ENCODE measurements at places on chromosomes 7 and 10.

GRCh38 chr7:30745261-30745941 is 6.5 kb upstream of the INMT start:
- no peak for DNase-seq

DNA sequence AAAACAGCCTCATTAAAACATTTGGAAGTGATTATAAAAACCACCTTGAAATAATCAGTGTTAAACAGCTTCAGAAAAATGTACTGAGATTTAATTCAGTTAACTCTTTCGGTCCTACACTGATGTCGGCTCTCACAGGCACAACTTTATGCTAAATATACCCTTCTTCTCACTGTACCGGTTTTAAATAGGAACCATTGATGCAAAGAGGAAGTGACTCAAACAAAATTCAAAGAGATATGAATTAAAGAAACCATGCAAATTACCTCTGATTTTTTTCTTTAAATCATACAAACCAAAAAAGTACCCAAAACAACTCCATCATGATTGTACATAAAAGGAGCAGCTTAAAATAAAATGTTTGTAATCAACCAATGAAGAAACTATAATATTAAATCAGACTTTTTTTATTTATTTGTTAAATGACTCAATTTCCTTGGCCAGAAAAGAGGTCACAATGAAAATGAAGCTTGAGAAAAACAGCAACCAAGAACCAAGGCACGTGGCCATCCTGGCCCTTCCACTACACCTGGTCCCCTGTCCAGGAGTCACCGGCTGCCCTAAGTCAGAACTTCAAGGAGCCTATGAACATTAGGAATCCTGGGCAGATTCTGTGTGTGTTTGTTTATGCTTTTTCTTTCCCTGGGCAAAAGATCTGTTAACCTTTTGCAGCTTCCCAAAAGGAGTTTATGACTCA is 73.0 kb upstream of the CABCOCO1 start:
- no peak for DNase-seq

- DNase-seq, result no peak
Measured at GRCh38 chr10:68212721-68213352, 19.1 kb downstream of the ATOH7 start.

DNA sequence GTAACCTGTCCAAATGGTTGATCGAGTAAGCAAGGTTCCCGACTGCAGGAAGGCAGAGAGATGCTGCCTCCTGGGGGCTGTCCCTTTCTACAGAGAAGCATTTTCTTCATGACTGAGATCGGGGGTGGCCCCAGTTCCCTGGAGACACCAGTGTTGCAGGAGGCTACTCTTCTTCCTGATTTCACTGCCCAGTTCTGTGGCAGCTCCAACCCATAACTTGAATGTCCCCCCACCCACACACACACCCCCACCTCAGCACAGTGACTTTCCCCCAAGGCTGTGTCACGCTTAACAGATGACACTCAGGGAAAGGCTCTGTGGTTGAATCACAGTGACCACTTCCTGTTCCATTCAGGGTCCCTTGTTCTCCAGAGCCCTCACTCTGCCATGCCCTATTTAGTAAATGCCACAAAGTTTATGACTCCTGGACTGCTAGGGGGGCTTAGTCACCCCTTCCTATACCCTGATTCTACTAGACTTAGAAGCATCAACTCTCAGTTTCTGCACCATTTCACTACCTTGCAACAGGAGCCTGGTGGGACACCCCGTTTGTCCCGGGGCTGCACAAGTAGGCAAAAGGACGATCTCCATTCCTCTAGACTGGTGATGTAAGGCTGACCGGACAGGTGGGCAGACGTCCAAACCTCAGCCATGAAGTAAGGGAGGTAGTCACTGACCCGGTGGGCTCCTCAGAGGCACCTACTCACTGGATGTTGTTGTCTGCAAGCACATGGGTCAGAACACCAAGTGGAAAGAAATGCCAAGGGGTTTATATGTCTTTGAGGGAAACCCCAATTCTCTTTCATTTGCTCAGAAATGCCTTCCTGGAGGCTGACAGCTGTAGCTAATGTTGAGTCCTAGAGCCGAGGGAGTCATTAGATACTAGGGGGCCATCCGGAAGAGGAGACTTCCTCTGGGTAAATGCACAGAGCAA is 31.3 kb upstream of the SMC3 start:
- DNase-seq, result peak; percentile 81

DNA sequence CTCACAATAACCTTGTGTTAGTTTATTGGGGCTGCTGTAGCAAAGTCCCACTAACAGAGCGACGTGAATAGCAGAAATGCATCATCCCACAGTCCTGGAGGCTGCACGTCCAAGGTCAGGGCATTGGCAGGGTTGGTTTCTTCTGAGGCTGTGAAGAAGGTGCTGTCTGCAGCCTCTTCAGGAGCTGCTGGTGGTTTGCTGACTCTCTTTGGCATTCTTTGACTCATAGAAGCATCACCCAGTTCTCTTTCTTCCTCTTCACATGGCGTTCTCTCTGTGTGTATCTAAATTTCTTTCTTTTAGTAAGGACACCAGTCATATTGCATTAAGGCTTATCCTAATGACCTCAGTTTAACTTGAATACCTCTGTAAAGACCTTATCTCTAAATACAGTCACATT is 428.4 kb upstream of the KLF6 start:
- DNase-seq, result no peak

- peak; percentile 75 for DNase-seq
Measured at GRCh38 chr10:78974617-78975317, 94.0 kb upstream of the ZMIZ1 start.

DNA sequence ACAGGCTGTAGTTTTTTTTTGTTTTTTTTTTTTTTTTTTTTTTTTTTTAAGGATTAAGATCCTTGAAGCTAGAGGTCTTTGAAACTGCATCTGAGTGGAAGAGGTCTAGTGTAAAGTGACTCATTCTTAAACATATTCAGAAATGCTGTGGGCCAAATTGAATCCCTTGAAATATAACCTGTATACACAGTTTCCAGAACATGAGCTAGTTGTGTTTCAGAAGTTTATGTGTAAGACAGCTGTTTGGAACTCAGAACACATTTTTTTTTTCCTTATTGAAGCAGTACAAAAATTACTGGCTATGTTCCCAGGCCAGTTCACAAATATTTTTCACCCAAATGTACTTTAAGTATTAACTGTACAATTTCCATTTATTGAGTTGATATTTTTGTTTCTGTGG is 67.9 kb downstream of the PPP1R9A start:
- no peak for DNase-seq

GRCh38 chr10:5079836-5080235 is 14.4 kb upstream of the AKR1C3 start:
- no peak for DNase-seq

DNA sequence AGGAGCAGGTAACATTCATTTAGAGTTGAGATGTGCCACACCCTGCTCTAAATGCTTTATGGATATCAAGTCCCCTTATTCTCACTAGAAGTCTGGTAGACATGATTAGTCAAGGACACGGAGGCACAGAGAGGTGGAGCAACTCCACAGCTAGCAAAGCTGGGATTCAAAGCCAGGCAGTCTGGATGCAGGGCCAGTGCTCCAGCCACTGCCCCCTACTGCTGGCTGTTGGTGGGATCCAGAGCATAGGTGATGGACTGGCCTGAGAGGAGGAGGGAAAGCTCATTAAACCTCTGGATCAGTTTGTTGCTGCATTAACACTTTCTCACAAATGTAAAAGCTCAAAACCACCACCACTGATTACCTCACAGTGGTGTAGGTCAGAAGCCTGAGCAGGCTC is 22.6 kb upstream of the KBTBD2 start:
- no peak for DNase-seq

GRCh38 chr10:70272925-70273316 is 10.9 kb downstream of the NPFFR1 start:
- DNase-seq, result no peak

GRCh38 chr7:129917934-129918333 is 34.8 kb downstream of the UBE2H start:
- DNase-seq, result no peak

DNA sequence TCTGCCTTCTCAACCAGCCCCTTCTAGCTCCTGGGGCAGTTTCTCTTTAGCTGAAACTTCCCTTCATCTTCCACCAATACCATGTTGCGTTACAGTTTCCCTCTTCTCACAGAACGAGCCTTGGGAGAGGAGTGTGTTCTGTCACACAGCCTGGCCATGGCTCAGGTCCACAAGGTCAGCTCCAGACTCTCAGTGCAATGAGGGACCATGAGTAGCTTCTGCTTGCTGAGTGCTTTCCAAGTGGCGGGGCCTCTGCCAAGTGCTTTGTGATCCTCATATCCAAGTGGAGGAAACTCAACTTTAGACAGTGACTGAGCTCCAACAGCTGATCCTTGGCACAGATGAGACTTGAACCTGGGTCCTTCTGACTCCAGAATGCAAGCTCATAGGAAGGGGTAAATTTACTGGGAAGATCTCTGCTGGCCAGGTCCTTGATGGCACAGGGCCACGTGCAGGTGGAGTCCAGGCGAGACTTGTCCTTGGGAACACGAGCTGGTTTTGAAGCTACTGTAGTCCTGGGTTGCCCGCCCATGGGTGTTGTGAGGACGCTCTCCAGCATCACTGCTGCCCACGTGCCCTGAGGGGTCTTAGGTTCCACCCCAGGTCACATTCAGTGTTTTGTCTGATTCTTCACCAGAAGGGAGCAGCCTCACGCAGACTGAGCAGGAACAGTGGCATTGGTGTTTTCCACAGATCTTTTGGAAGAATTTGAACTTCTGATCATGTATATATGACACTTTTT is 238.0 kb downstream of the EBF3 start:
- DNase-seq, result no peak

DNA sequence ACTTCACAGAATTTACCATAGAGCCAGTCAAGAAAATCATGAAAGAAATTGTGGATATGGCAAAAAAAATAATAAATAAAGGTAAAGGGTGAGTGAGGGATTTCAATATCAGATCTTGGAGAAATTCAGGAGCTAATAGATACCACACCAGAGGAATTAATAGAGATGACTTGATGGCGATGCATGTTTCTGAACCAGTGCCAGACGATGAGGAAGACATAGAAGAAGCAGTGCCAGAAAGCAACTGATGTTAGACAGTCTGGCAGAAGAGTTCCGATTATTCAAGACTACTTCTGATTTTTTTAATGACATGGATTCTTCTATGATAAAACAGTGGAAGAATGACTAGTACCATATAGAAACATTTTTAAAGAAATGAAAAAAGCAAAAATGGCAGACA is 314.7 kb downstream of the BICC1 start:
- no peak for DNase-seq

DNA sequence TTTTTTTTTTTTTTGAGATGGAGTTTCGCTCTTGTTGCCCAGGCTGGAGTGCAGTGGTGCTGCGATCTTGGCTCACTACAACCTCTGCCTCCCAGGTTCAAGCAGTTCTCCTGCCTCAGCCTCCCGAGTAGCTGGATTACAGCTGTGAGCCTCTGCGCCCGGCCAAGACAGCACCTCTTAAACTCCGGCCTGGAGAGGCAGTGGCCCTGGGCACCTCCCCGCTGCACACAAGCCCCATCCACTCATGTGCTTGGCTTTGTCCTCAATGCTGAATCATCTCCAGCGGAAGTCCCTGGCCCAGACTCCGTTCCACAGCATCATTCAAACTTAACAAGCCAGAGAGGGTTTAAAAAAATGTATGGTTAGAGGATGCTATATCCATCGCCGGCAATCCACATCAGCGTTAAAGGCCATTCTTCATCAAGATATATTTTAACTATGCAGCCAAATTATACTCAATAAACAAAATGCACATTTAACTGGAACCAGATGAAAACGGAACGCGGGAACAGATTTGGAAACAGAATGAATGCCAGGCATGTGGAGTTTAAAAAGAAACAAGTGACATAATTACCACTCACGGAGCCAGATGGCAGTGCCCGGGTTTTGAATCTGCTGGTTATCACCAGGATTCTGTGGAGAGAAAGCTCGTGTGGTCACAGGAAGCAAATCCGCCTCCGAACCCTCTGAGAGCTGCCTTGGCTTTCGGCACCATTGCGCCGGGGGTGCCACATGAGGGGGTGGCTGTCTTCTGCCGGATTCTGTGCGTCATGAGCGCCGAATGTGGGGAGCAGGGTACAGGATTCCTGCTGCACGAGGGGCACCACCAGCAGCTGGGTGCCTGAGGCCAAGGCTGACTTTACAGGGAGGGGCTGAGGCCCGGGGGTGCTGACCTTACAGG is 45.6 kb upstream of the CFAP46 start:
- DNase-seq, result no peak

DNA sequence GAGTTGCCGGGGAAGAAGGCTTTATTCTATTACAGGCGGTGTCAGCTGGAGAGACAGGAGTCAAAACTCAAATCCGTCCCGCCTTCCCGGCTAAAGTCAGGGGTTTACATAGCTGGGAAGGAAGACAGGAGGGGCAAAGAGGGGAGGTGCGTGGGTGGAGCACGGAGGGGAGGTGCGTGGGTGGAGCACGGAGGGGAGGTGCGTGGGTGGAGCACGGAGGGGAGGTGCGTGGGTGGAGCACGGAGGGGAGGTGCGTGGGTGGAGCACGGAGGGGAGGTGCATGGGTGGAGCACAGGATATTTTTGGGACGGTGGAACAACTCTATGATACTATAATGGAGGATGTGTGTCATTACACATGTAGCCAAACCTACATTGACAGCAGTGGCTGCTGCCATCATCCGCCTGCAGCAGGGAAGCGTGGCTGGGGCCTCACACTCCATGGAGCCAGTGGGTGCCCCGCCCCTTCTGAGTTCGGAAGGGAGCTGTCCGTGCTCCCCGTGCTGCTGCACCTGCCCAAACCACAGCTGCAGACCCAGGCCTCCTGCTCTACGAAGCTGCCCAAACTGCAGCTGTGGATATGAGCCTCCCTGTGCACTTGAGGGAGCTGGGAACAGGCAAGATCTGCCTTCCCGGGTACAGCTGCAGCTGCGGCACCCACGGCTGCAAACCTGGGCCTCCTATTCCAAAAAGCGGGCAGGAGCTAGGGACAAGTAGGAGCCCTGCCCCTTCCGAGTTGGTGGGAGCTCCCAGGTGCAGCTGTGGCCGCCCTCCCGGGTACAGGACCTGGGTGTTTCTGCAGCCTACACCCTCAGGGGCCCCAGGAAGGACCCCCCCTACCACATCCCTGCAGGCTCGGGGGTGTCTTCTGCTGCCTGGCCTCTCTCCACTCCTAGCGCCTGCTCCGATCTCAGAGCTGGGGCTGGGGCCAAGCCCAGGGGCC is 119.4 kb downstream of the DYNC2I1 start:
- DNase-seq, result no peak

DNA sequence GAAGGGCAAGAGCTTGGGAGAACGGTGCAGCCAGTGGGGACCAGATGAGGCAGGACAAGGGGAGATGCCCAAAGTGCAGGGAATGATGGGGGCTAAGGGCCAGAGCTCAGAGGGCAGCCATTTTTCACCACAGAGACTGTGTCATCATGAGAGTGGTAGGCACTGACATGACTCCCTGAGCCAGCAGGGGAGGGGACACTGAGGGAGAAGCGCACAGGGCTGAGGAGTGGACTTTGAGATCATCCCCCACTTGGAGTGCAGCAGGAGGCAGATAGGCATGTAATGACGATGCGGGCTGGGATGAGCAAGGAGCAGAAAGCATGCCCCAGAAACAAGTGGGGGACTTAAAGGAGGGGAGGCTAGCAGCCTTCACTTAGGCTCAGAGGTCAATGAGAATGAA is 5.2 kb upstream of the SMKR1 start:
- DNase-seq, result no peak

GRCh38 chr7:33750177-33750576 is 155.2 kb upstream of the BMPER start:
- DNase-seq, result no peak

- no peak for DNase-seq
Measured at GRCh38 chr7:31186202-31186601, 134.1 kb downstream of the ADCYAP1R1 start.

All from stimulated activated CD8-positive, alpha-beta memory T cell treated with anti-CD3 and anti-CD28 coated beads, Interleukin-15, amount 100 ng/mL, for 48 hours (primary cell).